ENCODE measurements at places on chromosomes 3 and 15. TPM values are rescaled to one million over a fixed set of nuclear protein-coding genes. Genes with fewer than 3 reads are reported as not detected.
A peak's percentile ranks its signal among the peaks of the same experiment; 100 is the strongest.

DNA sequence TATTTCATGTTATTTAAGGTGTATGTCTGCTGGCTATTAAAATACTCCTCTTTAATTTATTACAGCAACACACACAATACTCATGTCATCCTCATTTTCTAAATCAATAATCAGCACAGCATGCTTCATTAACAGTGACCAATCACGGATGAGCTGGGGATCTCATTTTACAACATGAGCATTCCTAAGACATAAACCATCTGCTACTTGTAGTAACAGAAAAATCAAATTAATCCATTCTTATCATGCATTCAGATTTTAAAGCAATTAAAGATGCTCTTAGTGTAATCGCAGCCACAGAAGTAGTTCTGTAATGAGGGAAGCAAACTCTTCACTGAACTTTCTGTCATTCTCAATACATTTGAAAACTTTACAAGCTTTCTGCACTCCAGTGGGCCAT lies 191.1 kb downstream of the TBC1D5 start:
- no peak for DNase-seq

The XCR1 gene
- total RNA-seq, result not detected

DNA sequence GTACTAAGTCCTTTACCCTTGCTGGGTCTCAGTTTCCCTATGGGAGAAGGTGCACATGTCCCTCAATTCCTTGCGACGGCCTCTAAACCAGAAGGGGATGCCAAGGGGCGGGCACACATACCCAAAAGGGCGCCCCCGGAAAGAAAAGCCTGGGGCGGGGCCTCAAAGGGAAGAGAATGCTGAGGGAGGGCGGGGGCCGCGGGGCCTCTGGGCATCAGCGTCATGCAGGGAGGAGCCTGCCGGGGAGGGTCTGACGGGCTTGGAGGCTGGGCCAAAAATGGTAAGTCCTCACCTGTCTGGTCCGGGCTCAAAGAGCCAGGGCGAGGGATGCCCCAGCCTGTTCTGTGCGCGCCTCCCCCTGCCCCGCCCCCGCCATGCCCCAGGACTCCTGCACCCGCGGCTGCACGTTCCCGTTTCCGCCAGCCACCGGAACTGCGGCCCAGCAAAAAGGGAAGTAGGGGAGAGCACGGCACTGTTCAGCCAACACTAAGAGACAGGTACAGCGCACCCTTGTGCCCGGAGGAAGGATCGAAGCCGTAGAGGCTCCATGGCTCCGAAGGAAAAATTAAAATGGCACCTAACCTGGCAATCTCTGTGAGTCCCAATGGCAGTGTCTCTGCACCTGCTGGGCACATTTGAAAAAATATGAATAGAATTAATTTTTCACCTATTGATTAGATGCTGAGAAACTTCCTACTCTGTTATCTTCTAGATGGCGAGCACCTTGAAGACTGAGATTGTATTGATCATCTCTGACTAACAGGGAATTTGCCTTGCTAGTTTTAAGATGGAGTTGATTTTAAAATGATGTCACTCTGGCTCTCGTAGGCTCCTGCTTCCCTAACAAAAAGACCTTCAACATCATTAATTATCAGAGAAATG lies at the start of gene DET1:
Gene DET1 (minus strand): TSS at position 434 of the 882 bp plus-strand sequence. CDS start 14,976 bp downstream, outside the sequence.
- peak; percentile 93 for DNase-seq

The GOLGA8J gene
- total RNA-seq, result not detected

- peak; percentile 70 for DNase-seq
Measured at GRCh38 chr3:72143322-72143721, 358.4 kb upstream of the PROK2 start.

- DNase-seq, result no peak
Measured at GRCh38 chr15:97890307-97890706, 70.2 kb upstream of the ARRDC4 start.

GRCh38 chr3:101340591-101340990 lies 20.2 kb upstream of the IMPG2 start:
- DNase-seq, result peak; percentile 68

The MINAR1 gene
- total RNA-seq, result 0.63 TPM

GRCh38 chr3:150215616-150216015 lies 192.5 kb upstream of the TSC22D2 start:
- no peak for DNase-seq

The COL7A1 gene
- total RNA-seq, result 10.6 TPM

DNA sequence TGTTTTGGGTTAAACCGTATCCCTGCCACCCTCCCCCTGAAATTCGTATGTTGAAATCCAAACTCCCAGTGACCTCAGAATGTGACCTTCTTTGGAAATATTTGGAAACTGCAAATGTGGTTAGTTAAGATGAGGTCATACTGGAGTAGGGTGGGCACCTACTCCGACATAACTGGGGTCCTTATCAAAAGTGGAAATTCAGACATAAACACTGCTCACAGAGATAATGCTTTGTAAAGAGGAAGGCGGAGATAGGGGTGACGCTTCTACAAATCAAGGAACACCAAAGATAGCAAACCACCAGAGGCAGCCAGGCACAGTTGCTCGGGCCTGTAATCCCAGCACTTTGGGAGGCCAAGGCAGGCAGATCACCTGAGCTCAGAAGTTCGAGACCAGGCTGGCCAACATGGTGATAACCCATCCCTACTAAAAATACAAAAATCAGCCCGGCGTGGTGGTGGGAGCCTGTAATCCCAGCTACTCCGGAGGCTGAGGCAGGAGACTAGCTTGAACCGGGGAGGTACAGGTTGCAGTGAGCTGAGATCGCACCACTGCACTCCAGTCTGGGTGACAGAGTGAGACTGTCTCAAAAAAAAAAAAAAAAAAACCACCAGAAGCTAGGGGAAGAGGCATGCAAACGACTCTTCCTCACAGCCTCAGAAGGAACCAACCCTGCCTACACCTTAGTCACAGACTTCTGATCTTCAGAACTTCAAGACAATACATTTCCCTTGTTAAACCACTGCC lies 51.1 kb upstream of the CHD2 start:
- DNase-seq, result no peak

The SPTSSB gene
- total RNA-seq, result 78.0 TPM

The HAPLN3 gene
- total RNA-seq, result 1.1 TPM

DNA sequence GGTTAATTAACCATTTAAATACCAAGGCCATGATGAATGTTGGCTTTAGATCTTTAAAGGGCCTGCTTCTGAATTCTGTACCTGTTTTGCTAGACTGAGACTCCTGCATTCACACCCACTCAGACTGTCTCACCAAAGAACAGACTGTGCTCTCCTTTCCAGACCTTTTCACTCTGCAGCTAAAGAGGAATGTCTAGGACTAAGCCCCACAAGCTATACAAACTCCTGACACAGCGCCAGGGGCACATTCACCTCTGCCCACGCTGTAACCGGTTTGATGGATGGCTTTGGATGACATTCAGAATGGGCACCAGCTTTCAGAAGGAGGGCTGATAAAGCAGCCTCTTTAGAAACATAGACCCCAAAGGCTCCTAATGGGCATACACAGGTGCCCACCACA lies 200.1 kb downstream of the KCNMB2 start:
- no peak for DNase-seq

- DNase-seq, result no peak
Measured at GRCh38 chr15:88891540-88892254, 3.6 kb downstream of the HAPLN3 start.

The CD47 gene
- total RNA-seq, result 48.4 TPM

GRCh38 chr15:29917600-29918597 lies 95.6 kb upstream of the TJP1 start:
- peak; percentile 84 for DNase-seq

The ITPKA gene
- 16.8 TPM for total RNA-seq

GRCh38 chr3:108527817-108528216 lies 17.4 kb upstream of the MYH15 start:
- DNase-seq, result no peak

DNA sequence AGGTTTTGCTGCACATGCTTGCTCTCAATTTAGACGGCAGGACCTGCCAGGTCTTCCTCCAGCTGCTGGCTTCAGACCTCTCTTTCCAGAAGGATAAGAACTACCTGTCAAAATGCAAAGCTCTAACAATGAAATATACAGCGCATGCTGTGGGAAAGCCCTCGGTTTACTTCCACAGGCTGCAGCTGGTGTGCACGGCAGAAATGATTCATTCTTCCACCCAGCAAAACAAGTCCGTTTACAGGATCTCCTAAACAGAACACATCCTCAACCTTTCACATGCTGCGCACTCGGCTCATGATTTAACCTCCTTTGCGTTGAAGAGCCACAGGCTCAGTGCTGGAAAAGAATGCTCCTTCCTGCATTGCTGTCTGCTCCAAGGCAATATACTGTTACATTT lies 92.4 kb upstream of the WNT5A start:
- no peak for DNase-seq

The TSPAN3 gene
- 125 TPM for total RNA-seq

The THRB gene
- 9.7 TPM for total RNA-seq

DNA sequence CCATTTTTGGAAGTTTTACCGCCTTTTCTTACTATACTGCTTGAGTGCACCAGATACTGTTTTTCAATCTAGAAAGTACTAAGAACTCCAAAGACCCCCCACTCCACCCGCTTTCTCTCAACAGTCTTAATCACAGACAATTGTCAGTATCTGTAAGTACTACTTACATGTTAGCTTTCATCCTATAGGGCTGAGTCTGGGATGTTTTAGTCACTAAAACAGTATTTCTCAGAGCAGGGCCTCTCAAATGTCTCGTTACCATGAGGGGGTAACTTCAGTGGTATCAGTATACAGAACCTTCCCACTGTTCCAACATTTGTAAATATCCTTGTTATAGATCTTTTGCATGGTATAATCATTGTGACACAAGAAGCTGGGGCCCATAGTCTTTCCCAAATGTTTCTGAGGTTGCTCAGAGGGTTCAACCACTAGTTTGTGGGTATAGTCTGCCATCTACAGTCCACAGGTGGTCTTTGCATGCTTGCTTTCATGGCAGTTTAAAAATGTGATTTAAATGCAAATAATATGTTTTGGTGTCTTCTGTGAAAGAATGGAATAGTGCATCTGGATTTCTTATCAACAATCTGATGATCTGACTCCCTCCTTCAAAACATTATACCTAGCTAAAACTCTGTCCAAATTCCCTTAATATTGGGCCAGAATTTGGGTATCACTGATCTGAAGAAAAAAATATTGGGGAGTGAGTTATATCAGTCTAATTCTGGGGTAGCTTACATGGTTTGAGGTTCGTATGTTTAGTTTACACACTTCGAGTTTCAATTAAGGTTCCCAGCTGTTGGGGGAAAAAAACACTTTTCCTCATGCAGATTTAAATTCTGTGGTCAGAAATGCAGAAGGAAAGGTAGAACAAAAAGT lies 18.0 kb upstream of the DNAJC13 start:
- peak; percentile 61 for DNase-seq

GRCh38 chr3:192906940-192907339 lies 10.7 kb downstream of the MB21D2 start:
- DNase-seq, result peak; percentile 76

- peak; percentile 98 for DNase-seq
Measured at GRCh38 chr3:111735243-111735758, 123.8 kb upstream of the PHLDB2 start.

- DNase-seq, result no peak
Measured at GRCh38 chr3:1883534-1883933, 215.1 kb upstream of the CNTN4 start.

DNA sequence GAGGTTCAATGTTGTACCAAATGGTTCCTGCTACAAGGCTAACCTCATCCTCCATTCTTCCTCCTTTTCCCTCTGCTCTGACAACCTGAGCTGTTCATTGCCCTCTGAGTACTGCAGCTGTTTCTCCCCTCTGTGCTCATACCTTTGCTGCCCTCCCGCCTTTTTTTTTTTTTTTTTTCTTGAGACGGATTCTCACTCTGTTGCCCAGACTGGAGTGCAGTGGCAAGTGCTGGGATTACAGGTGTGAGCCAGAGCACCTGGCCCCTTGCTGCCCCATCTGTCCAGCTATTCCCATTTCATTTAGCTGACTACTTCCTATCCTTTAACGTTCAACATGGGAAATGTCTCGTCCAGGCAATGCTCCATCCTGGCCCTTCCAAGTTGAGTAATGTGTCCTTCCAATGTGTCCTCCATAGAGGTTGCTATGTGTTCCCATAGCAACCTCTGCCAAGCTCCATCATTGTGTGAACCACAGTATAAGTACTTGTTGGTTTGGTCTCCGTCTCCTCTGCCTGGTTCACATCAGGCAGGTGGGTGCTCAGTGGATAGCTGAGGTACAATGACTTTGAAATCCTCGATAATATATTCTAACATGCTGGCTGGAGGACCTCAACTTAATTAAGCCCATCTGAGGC lies 179.9 kb upstream of the ANKRD28 start:
- no peak for DNase-seq

GRCh38 chr3:15815696-15816095 lies 17.9 kb upstream of the ANKRD28 start:
- peak; percentile 84 for DNase-seq

- no peak for DNase-seq
Measured at GRCh38 chr15:59116141-59116540, 11.2 kb downstream of the CCNB2 start.

GRCh38 chr3:120147072-120147871 lies 53.0 kb upstream of the GSK3B start:
- peak; percentile 85 for DNase-seq

GRCh38 chr3:133159498-133160475 lies 121.6 kb downstream of the TMEM108 start:
- no peak for DNase-seq

- DNase-seq, result no peak
Measured at GRCh38 chr15:77557144-77557543, 75.6 kb downstream of the LINGO1 start.

- peak; percentile 67 for DNase-seq
Measured at GRCh38 chr3:66555214-66555844, 54.5 kb upstream of the LRIG1 start.

The ST3GAL6 gene
- total RNA-seq, result 7.3 TPM

GRCh38 chr3:177713928-177714900 lies 516.9 kb upstream of the TBL1XR1 start:
- no peak for DNase-seq

Data from PC-3 (cell line).